CD4-positive, alpha-beta T cell treated with Interferon gamma for 1 hour (primary cell): ENCODE measurements at places on chromosomes 6 and 20.
A peak's percentile ranks its signal among the peaks of the same experiment; 100 is the strongest.

- no peak for DNase-seq
These were observed 83.7 kb upstream of the PTCHD4 start for GRCh38 chr6:48194596-48195295.

DNA sequence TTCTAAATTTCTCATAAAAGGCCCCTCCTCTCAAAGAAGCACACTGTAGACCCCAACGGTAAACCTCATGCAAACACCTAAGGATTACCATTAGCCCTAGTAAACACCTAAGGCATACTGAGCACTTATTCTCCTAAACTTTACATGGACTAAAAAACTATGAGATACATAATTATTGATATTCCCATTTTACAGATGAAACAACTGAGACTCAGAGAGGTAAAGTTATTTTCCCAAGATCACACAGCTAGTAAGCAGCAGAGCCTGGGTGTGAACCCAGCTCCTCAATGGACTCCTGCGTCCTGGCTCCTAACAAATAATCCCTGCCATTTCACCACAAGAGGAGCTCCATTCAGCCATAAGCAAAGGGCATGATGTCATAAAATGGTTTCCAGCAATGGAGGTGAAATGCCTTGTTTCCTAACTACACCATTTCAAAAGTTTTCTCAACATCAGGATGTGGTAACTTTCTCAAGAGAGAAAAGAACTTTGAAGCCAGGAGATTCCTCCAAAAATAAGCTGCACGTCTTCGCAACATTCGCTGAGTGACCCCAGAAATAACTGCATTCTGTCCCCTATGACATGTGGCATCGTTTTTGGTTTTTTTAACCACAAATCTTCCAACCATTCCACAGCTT, 4.1 kb downstream of the ATP9A start:
- DNase-seq, result no peak

DNA sequence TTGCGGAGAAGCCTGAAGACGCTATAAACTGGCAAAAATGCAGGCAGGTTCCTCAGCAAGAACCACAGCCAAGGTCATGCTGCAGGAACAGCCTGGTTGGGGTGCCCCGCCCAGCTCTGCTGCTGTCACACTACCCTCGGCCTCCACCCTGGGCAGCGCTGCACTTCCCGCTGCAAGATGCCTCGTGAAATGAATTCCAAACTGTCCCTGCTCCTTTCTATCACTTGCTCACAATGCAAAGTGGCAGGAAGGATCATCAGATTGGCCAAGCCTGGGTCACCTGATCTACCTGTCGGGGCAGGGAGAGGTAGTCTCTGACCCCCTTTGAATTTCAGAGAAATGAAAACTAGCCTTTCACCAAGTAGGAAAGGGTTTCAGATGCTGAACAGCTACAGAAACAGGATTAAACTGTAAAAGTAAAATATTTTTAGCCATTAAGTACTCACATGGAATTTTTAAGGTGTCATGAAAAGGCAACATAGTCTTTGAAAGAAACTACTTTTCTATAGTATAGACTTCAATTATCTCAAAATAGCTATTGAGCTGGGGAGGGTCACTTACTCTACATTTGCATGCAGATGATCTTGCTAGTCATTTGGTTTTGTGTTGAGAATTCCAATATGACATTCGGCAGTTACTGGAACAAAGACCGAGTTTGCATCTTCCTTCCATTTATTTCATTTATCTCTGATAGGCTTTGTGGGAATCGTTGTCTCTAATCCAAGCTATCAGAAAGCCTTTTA, 236.4 kb upstream of the ASCC3 start:
- DNase-seq, result no peak

DNA sequence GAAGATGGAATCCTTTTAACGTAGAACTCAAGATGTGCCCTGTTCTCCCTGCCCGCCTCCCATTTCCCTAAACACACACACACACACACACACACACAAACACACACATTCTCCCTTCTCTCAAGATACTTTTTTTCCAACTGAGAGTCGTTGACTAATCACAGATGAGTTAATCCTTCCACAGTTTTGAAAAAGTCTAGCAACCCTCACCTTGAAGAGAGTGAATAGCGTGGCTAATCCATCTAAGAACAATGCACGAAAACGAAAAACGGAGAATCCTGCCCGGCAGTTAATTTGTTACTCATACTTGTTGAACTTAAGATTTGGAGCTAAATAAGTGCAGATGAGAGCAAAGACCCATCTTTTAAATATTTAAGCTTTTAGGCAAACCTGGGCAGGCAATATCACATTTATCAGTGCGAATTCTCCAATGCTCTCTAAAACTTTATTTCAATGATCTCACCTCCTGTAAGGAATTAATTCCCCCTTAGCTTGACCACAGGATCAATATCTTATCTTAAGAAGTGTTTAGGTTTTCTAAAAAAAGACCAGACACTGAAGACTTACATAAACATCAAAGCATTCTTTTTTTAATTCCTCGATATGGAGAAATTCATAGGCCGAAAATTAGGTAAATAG, 1.1 kb downstream of the AGPAT4 start:
- DNase-seq, result no peak

- no peak for DNase-seq
These were observed 41.9 kb downstream of the EYA2 start for GRCh38 chr20:46936415-46937156.

DNA sequence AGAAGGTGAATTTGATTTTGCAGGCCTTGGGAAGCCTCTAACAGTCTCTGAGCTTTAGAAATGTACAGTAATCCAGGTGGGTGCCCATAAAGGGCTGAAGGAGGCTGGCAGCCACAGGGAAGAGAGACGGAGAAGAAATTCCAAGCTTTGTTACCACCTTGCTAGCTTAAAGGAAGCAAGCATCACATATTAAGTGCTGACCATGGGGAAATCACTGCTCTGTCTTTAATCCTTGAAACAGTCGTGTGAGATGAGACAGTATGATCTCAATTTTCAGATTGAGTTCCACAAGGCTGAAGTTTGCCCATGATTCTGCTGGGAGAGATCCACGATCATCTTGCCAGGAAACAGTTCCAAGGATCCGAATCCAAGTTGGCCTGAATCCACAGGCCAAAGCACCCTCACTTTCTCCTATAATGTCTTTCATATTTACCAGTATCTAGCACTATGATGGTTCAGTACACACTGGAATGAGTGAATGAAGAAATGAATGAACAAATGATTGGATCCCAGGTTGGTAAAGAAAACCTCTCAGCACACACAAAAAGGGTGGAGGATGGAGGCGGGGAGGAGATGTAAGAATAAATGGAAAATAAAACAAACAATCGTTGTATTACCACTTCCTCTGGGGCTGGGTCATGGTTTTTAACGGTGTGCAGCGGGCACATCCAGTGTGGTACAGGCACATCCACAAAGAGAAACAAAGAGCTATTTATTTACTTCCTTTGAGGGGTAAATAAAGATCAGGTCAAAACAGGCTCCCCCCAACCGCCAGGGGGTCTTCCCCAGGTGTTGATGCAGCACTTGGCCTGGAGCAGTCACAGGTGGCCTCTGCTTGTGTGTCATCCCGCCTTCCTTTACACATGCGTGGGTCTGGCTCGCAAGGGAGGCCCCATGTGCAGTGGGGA, 28.2 kb upstream of the TAF8 start:
- DNase-seq, result peak; percentile 66

GRCh38 chr6:110485491-110485890, 9.1 kb upstream of the SLC22A16 start:
- DNase-seq, result no peak

GRCh38 chr6:123925842-123926399, 122.3 kb downstream of the NKAIN2 start:
- DNase-seq, result no peak

GRCh38 chr20:32206760-32207625, 550 bp downstream of the PLAGL2 start:
- no peak for DNase-seq

GRCh38 chr6:1082285-1082935, 229.5 kb upstream of the FOXQ1 start:
- no peak for DNase-seq

- DNase-seq, result no peak
These were observed 13.4 kb downstream of the ZNF335 start for GRCh38 chr20:45958593-45958992.

DNA sequence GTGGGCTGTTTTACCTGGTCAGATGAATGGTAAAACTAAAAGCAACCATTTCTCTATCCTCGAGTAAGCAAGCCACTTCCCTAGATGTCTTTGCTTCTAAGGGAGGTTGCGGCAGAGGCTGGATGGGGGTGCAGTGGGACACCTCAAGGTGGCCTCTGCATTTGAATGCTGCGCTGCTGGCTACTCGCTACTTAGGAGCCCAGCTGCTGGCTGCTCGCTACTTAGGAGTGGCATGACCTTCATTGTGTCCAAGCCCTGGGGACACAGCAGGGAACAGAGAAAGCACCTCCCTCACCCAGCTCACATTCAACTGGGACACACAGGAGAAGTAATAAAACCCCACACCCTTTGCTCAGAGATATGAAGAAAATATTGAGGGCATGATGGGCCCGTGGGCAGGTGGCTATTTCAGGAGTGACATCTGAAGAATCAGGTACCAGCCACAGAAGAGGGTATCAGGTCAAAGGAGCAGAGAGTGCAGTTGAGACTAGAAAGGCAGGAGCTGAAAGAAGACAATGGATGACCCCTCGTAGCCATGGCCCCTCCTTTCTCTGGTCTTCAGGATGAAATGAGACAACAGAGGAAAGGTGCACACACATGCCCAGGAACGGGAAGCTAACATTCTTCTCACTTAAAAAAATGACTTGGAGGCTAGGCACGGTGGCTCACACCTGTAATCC, 149.4 kb downstream of the ZMYND8 start:
- no peak for DNase-seq

- no peak for DNase-seq
These were observed 454.6 kb upstream of the EYS start for GRCh38 chr6:66161546-66162108.

DNA sequence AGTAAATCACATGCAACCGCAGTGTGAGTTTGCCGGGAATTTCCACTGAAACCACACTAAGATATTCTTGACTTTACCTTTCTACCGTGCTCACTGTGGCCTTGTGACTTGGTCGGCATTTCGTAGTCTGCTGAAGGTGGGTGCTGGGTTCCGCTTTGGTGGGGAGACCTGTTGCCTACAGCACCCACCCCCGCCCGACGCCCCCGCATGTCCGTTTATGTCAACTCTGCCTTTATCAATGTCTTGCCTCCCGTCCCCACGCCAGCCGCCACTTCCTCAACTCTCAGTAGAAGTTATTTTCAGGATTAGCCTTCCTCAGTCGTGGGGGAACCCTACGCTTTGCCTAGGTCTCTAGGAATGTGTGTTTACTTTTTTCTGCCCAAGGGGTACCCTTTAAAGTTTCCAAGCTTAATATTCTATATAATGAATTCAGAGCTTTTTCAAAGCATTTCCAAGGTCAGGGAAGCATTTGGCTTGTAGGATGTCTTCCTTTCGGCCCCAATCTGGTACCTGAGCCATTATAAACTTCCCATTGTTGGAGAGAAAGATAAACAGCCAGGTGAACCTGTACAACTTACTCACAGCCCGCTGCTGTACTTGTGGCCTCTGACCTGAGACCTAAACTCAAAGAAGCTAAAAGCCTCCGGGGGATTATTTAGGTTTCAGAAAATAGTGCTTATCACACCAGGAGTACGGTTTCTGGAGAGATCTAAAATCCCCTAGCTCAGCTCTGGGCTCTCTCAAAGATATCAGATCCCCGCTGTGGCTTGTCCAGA, 54.2 kb downstream of the TBC1D7 start:
- DNase-seq, result peak; percentile 80

DNA sequence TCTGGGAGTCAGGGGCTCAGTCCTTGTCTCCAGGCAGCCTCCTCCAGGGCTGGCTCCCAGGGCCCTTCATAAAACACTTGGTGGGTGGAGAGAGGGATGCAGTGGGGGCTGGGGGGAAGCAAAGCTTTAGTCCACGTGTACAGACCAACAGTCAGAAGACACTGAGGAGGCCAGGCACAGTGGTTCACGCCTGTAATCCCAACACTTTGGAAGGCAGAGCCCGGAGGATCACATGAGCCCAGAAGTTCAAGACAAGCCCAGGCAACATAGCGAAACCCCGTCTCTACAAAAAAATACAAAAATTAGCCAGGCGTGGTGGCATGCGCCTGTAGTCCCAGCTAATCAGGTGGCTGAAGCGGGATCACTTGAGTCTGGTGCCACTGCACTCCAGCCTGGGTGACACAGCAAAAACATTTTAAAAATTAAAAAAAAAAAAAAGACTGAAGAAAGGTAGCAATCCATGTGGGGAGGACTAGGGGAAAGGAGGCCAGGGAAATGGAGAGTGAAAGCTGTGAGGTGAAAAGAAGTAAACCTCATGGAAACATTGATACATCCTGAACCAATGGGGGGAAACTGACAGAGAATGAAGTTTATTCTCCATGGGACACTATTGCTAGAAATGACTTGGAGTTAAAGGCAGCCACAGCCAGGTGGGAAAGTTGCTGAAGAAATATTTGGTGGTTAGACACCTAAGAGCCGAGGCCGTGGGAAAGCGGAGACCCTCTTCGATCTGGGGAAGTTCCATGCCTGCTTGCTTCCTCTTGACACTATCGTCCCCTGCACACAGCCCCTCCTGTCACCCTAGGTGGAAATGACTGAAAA, 35.4 kb downstream of the PIM1 start:
- DNase-seq, result no peak

DNA sequence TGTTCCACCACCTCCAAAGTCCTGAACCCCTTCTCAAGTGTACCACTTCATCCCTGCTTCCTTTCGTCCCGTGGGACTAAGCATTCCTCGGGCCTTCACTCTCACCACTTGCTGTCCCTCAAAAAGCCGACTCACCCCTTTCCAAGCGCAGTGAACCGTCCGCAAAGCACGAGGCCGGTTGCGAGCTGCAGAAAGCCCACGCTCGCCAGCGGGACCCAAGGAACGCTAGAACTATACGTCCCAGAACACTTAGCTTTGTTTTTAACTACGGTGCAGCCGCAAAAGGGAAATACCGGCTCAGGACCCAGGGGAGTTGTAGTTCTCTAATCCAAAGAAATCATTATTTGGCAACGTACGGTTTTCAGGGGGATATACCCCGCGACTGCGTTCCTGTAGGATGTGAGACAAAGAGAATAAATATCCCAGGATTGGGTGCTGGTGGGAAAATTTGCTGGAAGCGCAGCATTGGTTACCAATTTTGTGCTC, 416 bp upstream of the POLR1H start:
- DNase-seq, result peak; percentile 41

- no peak for DNase-seq
These were observed 115.7 kb downstream of the DST start for GRCh38 chr6:56526860-56527544.

DNA sequence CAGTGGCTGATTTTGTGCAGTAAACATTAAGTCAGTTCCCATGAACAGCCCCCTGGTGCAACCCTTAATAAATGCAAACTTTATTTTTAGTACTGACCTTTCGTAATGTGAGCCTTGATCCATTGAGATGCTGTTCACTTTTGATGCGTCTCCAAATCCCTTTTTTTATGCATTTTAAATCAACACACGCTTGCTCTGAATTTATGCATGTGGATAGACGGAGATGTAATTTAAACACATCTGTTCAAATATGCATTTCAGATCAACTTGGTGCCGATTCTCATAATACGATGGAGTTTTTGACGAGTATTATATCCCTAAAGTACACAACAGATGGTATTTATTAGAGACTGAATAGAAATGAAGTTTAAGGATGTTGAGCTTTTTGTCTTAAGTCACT, 505.7 kb downstream of the CDKAL1 start:
- no peak for DNase-seq
